Muscle of leg (tissue), 16 donors: ENCODE measurements at places on chromosomes 4 and X. TPM values are rescaled to one million over a fixed set of nuclear protein-coding genes. Genes with fewer than 3 reads are reported as not detected.

KLB gene
- polyA plus RNA-seq, result 0.09 TPM

SLC9B2 gene
- 11.9 TPM for polyA plus RNA-seq

CT45A3 gene
- polyA plus RNA-seq, result not detected

RS1 gene
- polyA plus RNA-seq, result not detected

ZAR1 gene
- polyA plus RNA-seq, result not detected

ITM2A gene
- polyA plus RNA-seq, result 649 TPM

PGAM4 gene
- not detected for polyA plus RNA-seq

UGT2A3 gene
- 0.12 TPM for polyA plus RNA-seq

IL2 gene
- not detected for polyA plus RNA-seq

PLRG1 gene
- 55.2 TPM for polyA plus RNA-seq

CPE gene
- 75.5 TPM for polyA plus RNA-seq

RNF212 gene
- 4.2 TPM for polyA plus RNA-seq

NDP gene
- polyA plus RNA-seq, result 2.5 TPM
